ENCODE measurements at places on chromosomes 7 and 10.

GRCh38 chr7:31065021-31065593, 13.0 kb downstream of the ADCYAP1R1 start:
- DNase-seq: no peak

GRCh38 chr7:153152801-153153422, 393.4 kb downstream of the ACTR3B start:
- DNase-seq: no peak

DNA sequence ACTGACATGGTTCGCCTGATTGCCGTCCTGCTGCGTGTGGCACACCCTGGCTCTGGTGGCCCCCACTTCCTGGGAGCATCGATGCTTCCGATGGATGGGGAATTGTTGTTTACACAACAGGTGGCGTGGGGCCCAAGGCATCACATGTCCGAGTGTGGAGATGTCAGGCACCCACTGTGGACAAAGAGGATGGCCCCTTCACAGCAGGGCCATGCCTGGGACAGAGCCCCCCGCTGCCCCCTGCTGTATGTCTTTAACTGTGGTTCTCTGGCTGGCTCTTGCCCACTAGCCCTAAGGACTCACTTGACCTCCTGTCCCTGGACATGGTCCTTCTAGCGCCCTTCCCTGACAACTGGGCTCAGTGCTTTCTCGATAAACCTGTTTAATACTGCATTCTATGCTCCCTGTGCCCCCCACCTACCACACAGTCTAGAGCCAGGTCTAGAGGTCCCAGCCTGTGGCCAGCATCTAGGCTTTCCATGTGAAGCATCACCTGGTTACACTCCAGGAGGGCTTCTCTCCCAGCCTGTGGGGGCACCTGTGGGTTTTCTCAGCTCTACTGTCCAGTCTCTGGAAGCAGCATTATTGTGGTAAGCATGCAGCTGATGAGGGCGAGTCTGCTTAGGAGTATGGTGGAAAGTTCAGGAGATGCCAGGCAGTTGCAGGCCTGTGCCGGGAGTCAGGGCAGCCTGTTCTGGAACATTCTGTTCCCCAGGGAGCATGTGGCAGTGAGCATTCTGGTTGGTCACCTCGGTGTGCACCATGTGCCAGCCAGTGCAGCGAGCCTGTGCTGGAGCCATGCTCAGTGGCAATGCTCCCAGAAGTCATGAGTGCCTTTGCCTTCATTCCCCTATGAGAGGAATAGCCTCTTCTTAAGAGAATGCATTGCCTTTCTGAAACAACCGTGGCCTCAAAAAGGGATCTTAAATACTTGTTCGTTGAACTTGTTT, 10.4 kb downstream of the ADCY1 start:
- no peak for DNase-seq

DNA sequence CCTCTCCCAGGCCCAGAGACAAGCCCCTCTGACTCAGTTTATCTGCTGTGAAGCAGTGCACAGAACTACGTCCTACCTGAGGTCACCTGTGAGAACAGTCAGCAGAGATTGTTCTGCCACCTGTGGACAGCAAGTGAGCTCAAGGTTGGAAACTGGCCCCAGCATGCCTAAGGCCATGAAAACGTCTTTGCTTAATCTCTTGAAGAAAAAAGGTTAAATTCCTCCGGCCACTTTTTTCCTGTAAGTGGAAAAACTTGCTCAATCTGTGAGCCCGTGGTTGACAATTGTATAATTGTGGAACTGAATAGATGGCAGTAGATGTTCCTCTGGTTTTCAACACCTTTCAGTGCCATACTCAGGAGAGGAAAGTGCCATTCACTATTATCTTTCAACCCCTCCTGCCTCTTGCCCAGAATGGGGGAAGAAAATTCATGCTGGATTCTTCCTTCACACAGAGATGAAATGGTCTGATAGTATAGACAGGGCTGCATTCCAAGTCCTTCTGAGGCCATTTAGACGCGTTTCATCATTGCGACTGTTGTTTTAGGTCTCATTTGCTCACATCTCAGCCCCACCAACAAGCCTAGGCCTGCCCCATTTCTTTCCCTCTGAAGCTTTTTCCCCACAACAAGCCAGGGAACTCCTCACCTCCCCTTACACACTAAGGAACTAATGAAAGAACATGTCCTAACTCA, 292.9 kb downstream of the FZD1 start:
- DNase-seq: no peak

DNA sequence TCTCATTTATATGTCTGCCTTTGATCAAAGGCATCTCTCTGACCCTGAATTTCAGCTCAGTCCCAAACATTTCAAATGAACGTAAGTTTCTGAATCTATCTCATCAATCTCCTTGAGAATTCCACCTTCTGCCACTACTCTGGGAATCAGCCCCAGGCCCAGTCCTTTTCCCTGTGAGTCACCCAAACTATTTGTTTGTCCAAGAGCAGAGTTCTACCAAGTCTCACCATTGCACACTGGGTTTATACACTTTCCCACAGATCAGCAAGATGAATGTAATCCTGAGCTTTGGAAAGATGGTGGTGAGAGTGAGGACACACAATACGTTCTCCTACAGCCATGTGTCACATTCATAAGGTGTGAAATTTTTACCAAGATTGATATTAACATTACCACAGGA, 251.3 kb upstream of the VWC2 start:
- DNase-seq: no peak

DNA sequence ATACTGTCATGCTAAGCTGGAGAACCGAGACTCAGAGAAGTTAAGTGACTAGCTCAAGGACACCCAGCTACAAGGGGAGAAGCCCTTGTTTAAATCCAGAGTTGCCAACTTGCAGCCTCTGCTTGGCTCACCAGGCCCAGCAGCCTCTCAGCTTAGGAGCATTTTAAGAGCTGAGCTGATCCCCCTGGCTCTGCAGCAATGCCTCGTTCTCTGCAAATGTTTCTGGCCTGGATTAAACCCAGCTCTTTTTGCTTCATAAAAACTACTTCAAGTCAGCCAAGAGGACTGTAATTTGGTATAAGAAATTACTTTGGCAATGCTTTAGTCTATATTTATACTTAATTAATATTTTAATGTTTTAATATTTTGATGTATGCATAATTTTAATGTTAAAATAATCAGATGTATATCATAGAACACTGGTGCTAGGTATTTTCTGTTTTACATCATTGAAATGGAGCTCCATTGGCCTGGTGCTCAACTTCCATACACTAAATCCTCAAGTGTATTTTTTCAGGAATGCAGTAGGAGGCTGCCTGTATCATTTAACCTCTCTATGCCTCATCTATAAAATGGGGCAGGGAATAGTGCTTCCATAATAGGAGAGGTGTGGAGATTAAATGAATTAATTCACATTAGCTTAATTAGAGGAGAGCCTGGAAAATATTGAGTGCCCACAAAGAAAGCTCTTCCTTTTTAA, 184.2 kb downstream of the EMX2 start:
- no peak for DNase-seq

DNA sequence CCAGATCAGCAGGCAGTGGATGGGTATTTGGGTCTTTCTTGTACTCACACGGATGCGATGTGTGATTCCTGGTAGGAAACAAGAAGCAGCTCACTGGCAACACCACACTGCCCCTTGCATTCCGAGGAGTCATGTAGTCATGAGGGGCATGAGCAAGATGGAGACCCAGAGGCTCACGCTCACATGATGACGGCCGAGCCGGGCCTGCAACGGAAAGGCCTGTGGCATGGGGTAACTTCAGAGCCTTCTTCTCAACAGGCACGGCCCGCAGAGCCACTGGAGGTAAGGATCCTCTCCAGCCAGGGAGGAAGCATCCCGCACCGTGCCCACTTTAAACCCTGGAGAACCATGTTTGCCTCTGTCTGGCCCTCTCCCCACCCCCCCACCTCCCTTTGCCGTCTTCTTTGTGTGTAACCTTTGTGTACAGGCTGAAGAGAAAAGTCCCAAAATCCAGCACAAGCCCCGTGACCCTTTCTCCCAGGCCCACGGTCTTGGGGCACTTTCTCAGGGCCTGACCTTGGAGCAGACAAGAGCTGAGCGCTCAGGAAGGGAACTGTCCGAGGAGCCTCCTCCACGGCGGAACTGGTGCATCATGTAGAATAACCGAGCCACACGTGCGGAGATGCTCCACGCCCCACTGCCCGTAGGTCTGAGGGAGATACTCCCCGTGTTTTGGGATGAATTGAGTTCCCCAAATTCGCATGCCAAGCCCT, 516.4 kb downstream of the DNAJB6 start:
- DNase-seq: no peak

DNA sequence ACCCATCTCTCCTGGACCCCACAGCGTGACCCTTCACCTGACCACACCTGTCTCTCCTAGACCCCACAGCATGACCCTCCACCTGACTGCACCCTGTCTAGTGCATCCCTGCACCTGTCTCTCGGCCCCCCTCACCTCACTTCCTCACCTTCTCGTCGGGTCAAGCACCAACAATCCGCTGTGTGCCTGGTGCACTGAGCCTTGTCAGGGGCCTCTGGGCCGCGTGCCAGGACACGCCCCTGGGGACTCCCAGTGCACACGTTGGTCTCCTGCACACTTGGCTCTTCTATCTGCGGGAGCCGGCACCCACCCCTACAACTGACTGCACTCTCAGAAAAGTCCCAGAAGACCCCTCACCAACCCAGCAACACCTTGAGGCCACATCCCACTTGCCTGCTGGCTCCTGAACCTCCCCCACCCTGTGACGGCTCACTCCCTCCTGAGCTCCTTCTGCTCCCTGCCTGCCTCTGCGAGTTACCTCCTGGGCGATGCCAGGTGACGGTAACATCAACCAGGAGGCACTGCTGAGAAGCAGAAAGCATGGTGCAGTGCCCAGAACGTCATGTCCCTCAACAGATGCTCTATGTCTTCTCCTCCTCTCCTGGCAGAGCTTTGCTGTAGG, 147.6 kb downstream of the DIP2C start:
- DNase-seq: no peak

GRCh38 chr10:51014680-51015389, 59.5 kb upstream of the PRKG1 start:
- no peak for DNase-seq

- no peak for DNase-seq
Measured at GRCh38 chr7:97014145-97014750, 8.9 kb downstream of the DLX6 start.

- DNase-seq: no peak
Measured at GRCh38 chr10:17029581-17030271, 99.9 kb downstream of the CUBN start.

DNA sequence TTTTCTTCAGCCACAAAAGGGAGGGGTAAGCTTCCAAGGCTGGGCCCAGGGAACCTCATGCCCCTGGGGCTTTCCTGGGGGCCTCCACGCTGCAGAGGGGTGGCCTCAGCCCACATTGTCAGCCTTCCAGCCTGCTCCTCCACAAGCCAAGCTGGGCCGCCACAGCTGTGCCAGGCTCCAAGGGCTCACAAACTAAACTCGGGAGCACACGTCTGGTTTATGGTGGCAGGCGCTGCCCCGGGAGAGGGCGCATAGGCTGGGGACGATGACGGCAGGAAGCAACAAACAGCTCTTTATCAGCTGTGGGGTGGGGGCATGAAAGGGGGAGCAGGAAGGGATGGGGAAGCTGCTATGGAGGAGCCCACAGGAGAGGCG, 6.3 kb upstream of the CDH23 start:
- DNase-seq: no peak

- DNase-seq: no peak
Measured at GRCh38 chr10:637221-637620, 52.2 kb downstream of the DIP2C start.

DNA sequence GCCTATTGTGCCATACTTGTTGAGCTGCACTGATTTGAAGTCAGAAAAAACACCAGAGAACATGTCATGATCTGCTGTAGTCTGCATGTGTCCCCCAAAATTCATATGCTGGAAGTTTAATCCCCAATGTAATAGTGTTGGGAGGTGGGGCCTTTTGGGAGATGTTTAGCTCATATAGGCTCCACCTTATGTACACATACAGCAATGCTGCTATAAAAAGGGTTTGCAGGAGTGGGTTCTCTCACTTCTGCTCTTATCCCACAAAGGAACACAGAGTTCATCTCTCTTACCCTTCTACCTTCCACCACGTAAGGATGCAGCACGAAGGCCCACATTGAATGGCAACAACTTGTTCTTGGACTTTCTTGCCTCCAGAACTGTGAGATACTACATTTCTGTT, 23.0 kb downstream of the GPR22 start:
- no peak for DNase-seq

DNA sequence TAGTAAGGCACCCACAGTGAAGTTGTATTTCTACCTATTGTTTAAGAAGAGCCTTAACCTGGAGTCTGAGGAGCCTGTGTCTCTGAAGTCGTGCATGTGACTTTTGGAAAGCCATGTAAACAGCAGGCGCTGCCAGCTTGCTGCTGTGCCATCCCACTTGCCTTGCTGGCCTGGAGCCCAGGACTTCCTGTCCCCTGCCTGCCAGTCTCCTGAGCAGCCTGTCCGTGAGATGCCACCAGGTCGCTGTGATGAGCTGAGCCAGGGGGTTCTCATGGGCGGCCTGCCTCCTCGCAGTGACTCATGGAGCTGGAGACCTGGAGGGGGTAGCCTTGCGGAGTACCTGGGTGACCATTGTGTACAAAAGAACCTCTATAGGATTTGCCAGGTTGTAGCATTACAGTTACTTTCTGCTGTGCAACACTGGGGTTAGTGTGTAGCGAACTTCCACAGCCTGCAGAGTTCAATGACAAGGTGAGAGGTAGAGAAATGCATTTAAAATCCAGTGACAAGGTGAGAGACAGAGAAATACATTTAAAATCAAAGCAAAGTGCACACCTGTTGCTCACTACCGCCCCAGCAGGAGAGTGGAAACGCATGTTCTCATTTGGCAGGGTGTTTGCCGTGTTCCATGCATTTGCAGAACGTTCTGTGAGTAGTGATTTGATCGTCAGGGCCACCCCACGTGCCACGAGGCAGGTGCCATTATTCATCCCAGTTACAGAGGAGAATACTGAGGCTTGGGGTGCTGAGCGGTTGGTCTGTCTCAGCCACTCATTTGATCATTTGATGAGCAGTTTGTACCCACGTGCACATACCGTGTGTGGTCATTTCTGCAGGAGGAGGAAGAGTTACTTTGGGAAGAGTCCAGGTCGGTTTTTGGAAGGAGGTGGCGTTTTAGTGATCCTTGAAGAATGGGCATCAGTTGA, 36.6 kb upstream of the BHLHA15 start:
- no peak for DNase-seq

GRCh38 chr10:132544744-132545658, 7.4 kb downstream of the INPP5A start:
- DNase-seq: no peak

DNA sequence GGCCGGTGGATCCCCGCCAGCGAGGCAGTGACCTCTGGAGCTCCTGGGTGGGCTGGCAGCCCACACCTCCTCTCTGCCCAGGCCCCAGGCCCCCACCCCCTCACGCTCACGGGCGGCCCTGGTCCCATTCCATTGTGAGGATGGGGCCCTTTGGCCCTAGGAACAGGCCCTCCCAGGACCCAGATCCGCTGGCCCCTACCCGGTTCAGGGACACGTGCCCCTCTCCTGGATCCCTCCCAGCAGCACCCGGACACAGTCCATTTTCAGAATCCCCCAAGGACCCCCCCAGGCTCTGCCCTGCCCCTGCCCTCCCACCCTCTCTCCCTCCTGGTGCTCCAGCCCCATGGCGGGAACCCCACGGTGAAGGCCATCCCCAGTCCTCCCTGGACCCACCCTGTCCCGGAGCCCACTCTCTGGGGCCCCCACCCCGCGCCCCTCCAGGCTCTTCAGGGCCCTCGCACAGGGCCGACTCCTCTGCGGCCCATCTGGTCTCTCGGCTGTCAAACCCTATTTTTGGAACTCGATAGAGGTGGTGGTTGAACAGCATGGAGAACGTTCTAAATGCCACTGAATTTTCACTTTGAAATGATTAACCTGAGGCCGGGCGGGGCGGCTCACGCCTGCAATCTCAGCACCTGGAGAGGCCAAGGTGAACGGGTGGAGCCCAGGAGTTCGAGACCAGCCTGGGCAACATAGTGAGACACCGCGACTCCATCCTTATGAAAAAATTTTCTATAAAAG, 8.1 kb downstream of the ADAP1 start:
- DNase-seq: no peak

GRCh38 chr10:5679606-5680005, 5.0 kb upstream of the TASOR2 start:
- no peak for DNase-seq
